ENCODE measurements at places on chromosomes 5 and 9.

GRCh38 chr5:1751864-1752822 lies 47.5 kb downstream of the MRPL36 start:
- no peak for DNase-seq

DNA sequence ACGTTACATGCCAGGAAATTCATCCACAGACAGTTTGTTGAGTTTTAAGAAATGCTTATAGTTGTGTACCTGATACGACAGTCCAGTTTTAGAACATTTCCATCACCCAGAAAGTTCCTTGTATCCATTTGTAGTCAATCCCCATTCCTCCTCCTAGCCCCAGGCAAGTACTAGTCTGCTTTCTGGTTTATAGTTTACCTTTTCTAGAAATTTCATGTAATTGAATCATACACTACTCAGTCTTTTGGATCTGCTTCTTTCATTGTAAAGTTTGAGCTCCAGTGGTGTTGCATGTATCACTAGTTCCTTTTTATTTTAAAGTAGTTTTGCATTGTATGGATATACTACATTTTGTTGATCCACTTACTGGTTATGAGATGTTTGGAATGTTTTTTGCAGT lies 291.2 kb downstream of the AOPEP start:
- no peak for DNase-seq

- DNase-seq = no peak
Measured at GRCh38 chr9:109437286-109437685, 60.8 kb downstream of the PTPN3 start.

DNA sequence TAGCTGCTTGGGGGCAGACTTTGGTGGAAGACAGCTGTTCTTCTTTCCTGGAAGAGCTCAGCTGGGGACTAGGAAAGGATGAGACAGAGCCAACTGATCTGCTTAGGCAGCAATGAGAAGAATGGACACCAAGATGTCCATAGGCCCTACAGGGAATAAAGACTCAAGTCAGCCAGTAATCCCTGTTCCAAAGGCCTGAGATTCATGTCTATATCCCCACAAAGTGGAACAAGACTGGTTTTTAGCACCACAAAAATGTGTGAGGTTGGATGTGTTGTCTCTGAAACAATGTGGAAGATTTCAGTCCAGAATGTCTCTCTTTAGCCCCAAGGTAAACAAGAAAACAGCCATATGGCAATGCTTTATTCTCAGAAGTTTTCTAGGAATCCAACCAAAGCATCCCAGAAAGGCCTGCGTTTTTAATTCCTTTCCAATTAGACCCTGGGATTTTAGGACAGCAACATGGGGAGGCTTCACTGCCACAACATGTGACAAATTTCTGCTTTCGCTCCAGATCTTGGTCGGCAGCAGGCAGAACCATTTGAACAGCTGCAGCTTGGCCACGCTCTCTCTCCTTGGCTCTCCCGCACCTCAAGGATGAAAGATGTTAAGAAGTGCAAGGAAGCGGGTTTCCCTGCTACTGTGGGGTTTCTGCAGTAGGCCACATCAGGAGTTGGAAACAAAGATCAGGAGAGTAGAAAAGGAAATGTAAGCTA lies 245.1 kb downstream of the FSTL4 start:
- DNase-seq = no peak

- DNase-seq = no peak
Measured at GRCh38 chr9:77616191-77616590, 31.9 kb downstream of the GNA14 start.

DNA sequence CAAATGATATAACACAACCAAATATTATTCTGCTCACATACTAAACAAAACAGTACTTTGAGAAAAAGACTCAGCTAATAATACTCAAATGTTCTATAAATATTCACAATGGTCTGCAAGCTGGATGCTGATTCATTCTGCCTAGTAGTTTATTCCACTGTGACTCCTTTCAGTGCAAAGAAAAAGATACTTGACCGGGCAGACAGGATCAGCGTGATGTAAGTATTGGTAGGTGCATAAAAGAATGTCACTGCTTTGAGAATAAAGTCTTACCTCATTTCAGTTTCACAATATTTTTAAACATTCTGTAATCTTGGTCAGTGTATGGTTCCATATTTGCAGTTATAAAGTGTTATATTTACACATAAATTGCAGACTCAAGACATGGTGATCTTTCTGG lies 223.0 kb upstream of the NUDT12 start:
- no peak for DNase-seq

- DNase-seq = no peak
Measured at GRCh38 chr5:14854799-14855198, 16.8 kb downstream of the ANKH start.

DNA sequence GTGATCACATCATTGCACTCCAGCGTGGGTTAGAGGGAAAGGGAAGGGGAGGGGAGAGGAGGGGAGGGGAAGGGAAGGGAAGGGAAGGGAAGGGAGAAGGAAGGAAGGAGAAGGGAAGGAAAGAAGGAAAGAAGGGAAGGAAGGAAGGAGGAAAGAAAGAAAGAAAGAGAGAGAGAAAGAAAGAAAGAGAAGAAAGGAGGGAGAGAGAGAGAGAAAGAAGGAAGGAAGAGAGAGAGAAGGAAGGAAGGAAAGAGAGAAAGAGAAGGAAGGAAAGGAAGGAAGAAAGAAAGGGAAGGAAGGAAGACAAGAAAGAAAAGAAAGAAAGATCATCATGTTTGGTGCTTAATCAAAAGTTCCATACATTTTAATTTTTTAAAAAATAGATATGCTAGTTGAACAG lies 136.2 kb downstream of the CMYA5 start:
- no peak for DNase-seq

GRCh38 chr5:177204281-177204680 lies 70.7 kb downstream of the NSD1 start:
- DNase-seq = no peak

GRCh38 chr5:63118221-63118620 lies 539.6 kb downstream of the LRRC70 start:
- no peak for DNase-seq

GRCh38 chr5:10202089-10202910 lies 47.4 kb downstream of the ATPSCKMT start:
- DNase-seq = no peak

DNA sequence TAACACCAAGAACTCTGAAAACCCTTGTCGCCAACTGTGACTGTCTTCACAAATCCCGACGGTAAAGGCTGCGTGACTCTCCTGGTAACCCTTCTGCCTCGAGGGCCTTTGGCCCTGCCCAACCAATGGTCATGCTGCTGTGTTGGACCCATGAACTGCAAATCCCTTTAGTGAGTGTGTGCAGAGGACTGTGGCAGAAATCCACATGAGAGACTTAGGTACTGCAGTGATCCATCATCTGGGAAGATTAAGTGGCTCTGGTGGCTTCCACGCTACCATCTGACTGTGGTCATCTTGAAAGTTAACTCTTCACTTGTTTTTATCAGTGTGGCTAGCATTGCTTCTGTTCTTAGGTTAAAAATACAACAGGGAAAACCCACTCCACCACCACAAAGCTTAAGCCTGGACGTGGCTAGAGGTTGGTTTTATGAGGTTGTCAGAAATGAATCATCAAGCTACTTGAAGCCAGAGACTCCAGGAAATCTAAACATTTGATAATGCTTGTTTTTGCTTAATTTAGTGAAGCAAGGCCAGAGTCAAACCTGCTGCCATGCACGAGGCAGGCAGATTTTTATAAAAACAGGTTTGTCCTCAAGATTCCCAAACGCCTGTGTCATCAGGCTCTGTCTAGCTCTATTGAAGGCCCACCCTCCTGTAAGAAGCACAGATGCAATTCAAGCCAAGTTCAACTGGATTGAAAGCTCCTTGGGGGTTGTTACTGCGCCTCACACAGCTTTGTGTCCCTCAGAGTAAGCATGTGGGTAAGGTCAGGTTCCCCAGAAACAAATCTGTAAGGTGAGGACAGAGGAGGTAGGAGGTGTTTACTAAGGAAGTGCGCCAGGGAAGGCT lies 52.7 kb upstream of the ERCC6L2 start:
- DNase-seq = peak; percentile 70

DNA sequence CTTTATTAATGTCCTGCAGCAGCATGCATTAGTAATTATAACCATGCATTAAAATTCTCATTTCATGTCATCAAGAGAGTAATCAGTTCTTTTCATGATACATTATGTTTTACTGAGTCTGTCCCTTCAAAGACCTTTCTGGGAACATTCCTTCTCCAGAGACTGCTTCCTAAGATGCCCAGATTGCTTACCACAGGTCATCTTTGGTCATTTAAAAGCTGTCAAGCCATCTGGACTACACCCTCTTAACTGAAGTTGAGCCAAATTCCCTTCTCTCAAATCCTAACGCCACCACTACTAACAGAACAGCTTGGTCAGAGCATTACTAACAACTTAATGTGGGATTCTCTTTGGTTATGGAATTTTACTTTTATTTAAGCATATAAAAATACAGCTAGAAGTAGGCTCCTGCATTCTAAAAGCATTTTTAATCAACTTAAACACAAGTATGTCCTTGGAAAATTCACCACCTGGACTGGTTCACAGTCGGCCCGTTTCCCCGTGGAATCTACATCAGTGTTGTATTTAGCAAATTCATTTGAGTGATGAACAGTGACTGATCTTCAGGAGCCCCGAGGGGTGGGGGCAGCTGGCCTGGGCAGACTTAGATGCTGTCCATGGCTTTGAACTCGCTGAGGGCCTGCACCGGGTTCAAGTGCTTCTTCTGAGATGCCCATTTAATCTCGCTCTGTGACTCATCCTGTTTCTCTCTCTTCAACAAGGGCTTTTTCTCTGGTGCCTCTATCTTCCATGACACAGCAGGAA lies 92.8 kb upstream of the CCDC112 start:
- DNase-seq = no peak

- no peak for DNase-seq
Measured at GRCh38 chr5:139848508-139849100, 53.0 kb downstream of the PSD2 start.

- DNase-seq = no peak
Measured at GRCh38 chr5:147193123-147193522, 41.7 kb upstream of the STK32A start.

- peak; percentile 94 for DNase-seq
Measured at GRCh38 chr5:134738133-134738962, at the start of gene CAMLG. Gene CAMLG (plus strand): TSS chr5:134738548. CDS start chr5:134738621, 73 bp downstream.

- no peak for DNase-seq
Measured at GRCh38 chr5:56670916-56671315, 144.4 kb upstream of the MAP3K1 start.

- DNase-seq = no peak
Measured at GRCh38 chr9:98240475-98240874, 15.0 kb downstream of the TBC1D2 start.

DNA sequence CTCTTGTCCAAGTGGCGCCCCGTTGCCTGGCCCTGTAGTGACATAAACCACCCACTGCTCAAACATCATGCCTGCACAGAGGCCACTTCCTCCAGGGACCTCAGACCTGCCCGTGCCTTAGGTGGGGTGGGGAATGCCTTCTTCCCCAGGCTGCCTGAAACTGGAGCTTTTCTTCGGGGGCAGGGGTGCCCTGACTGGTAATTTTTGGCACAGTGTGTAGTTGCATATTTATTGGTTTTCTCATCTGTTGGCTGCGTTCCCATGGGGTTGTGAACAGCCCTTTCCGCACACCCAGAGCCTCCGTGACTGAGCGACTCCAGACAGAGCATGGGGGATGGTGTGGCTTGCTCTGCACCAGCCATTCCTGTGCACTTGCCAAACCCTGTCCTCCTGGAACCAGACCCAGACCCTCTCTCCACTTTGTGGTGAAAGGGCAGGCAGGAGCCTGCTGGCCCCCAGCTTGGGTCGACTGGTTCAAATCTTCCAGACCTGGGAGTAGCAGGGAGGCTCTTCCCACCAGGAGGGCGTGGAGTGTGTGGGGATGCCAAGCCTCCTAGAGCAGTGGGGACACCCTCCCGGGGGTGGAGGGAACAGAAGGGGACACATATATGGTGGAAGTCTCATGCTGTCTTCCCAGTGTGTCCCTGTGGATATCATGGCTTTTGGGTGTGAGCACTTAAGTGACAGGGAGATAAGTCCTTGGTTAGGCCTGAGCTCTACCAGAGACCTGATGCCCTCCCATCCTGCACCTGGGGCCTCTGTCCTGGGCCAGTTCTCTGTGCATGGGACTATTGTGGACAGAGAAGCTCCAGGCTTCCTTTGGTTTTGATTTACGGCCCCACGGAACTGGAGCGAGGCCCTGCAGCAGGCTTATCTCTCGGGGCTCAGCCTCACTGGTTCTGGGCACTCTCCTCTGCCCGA lies 39.6 kb downstream of the WNK2 start:
- DNase-seq = no peak

- DNase-seq = no peak
Measured at GRCh38 chr9:109910671-109911518, 130.9 kb downstream of the PALM2AKAP2 start.

GRCh38 chr5:109191153-109191558 lies 218.6 kb downstream of the PJA2 start:
- no peak for DNase-seq

GRCh38 chr5:145347026-145347616 lies 488.0 kb downstream of the PRELID2 start:
- DNase-seq = no peak

GRCh38 chr5:100901821-100902341 lies 1.2 kb downstream of the ST8SIA4 start:
- peak; percentile 69 for DNase-seq

GRCh38 chr9:20353931-20354652 lies 268.2 kb downstream of the MLLT3 start:
- DNase-seq = no peak

DNA sequence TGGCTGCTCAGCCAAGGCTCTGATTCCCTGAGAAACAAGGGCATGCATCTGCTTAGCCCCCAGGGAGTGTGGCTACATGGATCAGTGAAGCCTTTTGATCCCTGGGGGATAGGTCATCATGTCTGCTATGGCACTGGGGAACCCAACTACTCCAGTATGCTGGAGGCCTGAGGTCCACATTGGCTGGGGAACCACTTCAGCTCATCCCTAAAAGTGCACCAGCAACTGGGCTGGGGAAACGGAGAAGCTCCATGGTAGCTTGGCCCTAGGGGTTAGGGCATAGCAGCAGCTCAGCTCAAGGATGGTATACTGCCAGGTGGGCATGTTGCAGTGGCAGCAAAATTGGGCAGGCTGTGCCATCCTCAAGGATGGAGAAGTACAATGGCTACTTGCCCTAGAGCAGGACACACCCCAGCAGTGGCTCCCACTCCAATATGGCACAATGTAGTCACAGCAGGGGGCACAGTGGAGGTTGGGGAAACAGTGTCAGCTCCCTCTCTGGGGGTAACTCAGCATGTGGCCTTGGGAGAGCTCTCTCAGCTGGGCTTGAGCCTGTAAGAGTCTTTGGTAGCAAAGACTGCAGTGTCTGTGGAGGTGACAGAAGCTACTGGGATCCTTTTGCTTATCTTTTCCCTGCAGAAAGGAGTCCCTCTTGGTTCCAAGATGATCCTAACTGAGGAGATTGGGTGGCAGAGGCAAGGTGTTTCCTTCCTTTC lies 111.5 kb upstream of the FSTL4 start:
- DNase-seq = no peak

- DNase-seq = no peak
Measured at GRCh38 chr5:112919972-112920371, 2.1 kb downstream of the REEP5 start.

- no peak for DNase-seq
Measured at GRCh38 chr5:179959641-179960040, 51.9 kb upstream of the TBC1D9B start.

DNA sequence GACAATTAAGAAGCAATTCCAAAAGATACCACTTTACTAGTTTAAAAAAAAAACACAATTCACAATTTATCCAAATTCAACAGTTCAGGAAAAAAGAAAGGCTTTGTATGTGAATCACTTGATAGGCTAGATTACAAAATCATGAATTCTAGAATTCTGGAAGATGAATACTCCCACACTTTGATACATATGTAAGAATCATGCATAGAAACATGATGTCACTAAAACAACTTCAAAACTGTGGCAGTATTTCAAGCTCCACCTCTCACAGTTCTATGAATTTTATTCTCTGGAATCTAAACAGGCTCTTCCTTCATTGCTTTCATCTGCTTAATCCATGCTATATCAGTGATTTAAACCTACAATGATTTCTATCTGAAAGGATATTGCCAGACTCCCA lies 51.0 kb downstream of the GNAQ start:
- DNase-seq = no peak
